GDM1 (cell line): ENCODE measurements at places on chromosomes 4 and X.

GRCh38 chr4:156377036-156377710 is 423.5 kb upstream of the CTSO start:
- no peak for DNase-seq

- no peak for DNase-seq
These were observed 87.6 kb upstream of the EXOC1L start for GRCh38 chr4:55731959-55732358.

- DNase-seq, result no peak
These were observed 71.1 kb upstream of the KCNIP4 start for GRCh38 chr4:22019676-22020075.

GRCh38 chrX:122770581-122770980 is 413.5 kb upstream of the GRIA3 start:
- no peak for DNase-seq

- DNase-seq, result no peak
These were observed 35.4 kb upstream of the UGT2A3 start for GRCh38 chr4:68987007-68987406.

DNA sequence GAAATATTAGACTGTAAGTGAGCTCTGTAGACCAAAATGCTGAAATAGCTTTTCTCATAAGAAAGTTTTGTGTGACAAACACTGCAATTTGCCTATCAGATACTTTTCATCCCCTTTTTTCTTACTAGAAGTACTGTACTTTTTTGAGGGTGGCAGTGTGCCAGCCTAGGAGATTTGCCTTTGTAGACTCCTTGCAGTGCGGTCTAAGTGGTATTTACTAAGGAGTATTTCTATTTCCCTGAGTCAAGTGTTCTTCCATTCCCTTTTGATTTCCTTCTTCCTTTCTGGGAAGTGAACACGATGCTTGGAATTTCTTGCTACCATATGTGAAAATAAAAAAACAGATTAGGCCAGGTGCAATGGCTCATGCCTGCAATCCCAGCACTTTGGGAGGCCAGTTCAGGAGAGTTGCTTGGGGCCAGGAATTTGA is 34.6 kb downstream of the PDLIM5 start:
- no peak for DNase-seq

GRCh38 chr4:6548201-6548881 is 26.6 kb upstream of the MAN2B2 start:
- DNase-seq, result no peak

DNA sequence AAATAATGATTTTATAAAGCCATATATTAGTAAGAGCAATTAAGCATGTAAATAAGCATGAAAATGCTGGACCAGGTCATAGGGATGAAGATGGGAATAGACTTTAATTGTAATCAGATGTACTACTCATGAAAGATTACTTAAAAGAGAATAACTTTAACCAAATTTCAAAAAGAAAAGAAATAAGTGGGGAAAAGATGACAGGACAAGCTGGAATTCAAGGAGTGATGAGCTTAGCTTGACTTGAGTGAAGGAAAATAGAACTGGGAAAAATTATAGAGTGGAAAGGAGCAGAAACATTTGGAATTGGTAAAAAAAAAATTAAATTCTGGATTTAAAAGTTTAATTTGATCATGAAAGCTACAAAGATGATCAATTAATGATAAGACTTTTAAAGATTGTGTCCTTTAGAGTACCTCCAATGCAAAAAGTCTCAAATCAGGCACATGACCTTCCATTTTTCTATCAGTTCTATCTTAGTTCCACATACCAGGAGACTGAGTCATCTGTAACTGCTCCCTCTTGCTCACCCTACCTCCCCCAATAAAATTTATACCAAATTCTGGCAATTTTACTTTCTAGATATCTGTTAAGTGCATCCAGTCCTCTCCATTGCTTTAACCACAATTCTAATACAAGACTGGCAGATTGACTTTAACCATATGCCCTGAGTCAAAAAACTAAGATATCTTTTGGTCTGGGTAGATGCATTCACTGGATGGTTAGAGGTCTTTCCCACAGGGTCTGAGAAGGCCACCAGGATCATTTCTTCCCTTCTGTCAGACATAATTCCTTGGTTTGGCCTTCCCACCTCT is 56.4 kb upstream of the SLIT2 start:
- no peak for DNase-seq

GRCh38 chr4:67549123-67549522 is 3.8 kb upstream of the CENPC start:
- DNase-seq, result peak; percentile 17

- DNase-seq, result no peak
These were observed 102.7 kb downstream of the CHRNA9 start for GRCh38 chr4:40437741-40438383.

- no peak for DNase-seq
These were observed 1.7 kb upstream of the ART3 start for GRCh38 chr4:76072760-76073159.

GRCh38 chrX:48829016-48829735 is 2.9 kb downstream of the ERAS start:
- DNase-seq, result no peak

- DNase-seq, result no peak
These were observed 742.3 kb upstream of the POU3F4 start for GRCh38 chrX:82765811-82766210.

DNA sequence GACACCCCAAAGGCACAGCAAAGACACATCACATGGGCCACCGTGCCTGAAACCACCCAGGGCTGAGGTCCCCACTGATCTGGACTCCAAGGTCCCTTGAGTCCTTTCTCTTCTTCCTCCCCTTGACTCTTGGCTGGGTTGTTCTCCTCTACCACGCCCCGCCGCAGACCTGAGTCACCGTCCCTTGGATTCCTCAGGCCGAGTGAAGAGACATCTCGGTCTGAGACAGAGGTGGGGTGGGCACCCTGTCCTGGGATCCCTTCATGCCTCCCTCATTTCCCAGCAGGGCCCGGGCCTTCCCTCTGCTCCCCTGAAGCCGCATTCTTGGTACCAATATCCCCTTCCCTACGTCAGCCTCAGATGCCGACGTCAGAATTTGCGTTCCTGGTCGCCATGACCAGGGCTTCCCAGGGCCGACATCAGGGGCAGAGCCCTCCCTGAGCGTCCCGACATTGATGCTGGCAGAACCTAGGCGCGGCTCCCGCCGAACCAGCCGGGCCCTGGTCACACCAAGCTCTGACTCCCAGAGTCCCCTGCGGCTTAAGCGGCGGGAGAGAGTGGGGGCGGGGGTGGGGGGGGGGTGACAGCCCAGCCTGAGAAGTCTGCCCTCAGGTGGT is 498 bp downstream of the MAGEA10 start:
- DNase-seq, result no peak

GRCh38 chr4:100582146-100582545 is 64.3 kb upstream of the EMCN start:
- no peak for DNase-seq

- DNase-seq, result no peak
These were observed 741 bp downstream of the SPATA18 start for GRCh38 chr4:52051615-52052474.

GRCh38 chr4:56701644-56702043 is 20.5 kb upstream of the HOPX start:
- DNase-seq, result no peak

DNA sequence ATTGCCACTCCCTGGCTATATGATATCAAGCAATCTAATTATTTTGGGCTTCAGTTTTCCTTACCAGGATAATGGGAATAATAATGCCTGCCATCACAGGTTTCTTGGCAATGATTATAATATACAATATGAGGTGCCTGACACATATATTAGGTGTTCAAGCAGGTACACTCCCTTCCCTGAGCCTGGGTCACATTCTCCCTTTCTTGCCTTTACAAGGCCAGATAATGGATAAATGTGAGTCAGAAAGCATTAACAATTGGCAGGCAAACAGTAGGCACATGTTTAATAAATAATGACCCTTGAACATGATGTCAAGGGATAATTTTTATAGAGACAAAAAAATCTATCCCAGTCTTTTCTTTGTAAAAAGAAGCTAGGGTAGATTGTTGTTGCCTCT is 17.2 kb downstream of the NDP start:
- DNase-seq, result no peak

- no peak for DNase-seq
These were observed 134.6 kb downstream of the HMX1 start for GRCh38 chr4:8737075-8737474.

GRCh38 chrX:38112566-38112965 is 106.2 kb downstream of the SYTL5 start:
- no peak for DNase-seq

- no peak for DNase-seq
These were observed 215.9 kb upstream of the GIMD1 start for GRCh38 chr4:106584337-106584989.

DNA sequence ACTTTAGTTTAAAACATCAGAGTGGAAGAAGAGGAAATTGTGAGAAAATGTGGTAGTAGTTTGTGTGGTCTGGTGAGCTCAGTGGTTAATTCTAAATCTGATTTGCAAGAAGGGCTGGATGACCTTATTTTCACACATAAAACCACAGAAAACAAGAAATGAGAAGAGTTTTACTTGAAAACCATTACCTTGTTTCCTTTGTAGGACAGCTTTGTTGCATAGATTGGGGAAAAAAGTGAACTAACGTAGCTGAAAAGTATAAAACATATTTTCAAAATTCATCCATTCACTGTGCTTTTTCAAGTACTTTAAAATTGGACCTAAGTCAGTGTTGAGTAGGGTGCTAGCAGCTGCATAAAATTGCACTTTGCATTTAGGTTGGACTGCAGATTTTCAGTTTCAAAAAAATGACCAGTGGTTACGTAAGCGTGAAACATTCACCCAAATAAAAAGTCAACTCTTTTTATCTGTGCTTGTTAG is 211.3 kb downstream of the ARHGAP10 start:
- DNase-seq, result no peak

GRCh38 chr4:14877246-14878225 is 124.7 kb upstream of the CPEB2 start:
- DNase-seq, result peak; percentile 87

DNA sequence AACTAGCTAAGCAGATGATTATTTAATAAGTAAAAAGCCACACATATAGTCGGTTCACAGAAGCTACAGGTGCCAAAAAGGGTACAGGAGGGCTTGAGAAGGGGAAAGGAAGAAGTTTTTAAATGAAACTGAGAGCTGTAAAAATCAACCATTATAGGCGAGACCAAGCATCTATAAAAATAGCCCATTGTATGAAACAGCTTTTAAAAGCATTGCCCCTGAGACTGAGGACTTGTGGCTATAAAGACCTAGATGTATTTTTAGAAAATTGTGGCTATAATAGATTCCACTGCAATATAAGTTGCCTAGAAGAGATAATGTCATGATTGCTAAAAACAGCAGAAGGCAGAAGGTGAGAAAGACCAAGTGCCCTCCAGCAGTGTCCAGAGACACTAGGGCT is 15.0 kb upstream of the TTC29 start:
- DNase-seq, result no peak

DNA sequence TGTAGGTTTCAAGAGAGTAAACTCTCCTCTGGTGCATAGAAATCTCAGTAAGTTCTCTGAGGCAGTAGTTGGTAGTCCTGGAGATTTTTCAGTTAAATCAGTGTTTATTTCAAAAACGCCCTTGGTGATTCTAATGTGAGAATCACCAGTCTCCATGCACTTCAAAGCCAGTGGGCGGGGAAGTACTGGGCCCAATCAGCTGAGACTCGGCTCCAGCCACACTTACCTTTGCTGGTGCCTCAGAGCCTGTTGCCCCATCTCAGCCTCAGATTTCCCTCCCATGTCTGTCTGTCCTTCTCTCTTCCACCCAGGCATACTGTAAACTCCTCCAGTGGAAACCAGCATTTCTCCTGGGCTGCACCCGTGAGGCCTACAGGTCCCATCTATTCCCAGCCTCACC is 7.4 kb upstream of the MGST2 start:
- no peak for DNase-seq

- peak; percentile 17 for DNase-seq
These were observed 919.6 kb upstream of the DIAPH2 start for GRCh38 chrX:95764972-95765451.

DNA sequence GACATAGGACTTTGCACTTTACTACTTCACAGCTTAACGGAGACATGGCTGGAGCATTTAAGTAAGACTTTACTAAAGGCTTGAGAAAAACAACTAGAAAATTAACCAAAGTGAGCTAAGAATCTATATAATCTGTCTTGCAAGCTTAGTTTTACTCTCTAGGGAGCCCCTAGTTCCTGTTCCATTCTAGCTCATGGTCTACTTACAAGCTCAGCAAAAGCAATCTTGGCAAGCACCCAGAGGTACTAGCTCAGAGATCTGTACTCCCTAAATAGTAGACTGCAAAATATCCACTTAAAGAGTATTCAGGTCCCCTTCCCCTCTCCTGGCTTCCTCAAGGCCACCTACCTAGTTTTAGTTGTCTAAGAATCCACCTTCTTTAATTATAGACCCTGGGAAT is 469.0 kb downstream of the IDS start:
- no peak for DNase-seq

DNA sequence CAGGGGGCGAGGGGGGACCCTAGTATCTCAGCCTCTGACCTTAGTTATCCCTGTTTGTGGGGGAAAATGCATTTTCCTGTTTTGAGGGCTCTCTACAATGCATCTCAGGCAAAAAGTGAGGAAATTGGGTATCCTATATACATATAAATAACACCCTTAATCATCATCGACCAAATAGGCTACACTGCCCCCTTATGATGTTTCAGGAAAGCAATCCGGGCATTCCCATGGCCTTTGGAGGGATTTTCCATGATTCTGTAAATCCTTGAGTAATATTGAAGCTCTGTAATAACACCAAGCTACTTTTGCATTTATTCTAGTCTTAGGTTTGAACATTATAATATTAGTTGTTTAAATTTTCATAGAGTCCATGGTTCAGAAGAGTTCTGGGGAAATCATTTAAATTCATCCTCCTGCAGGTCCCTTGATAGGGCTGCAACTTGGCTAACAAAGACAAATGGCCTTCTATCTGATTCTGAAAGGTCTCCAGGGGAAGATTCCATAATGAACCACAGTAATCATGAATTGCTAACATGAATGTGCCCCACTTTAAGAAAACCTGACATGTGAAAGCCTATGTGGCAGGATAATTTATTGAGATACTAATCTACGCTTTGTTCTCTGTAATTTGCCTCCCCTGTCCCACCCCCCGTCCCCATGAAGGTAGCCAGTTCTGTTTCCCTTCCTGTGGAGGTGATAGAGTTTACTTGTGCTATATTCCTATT is 91.5 kb upstream of the SCOC start:
- DNase-seq, result no peak

DNA sequence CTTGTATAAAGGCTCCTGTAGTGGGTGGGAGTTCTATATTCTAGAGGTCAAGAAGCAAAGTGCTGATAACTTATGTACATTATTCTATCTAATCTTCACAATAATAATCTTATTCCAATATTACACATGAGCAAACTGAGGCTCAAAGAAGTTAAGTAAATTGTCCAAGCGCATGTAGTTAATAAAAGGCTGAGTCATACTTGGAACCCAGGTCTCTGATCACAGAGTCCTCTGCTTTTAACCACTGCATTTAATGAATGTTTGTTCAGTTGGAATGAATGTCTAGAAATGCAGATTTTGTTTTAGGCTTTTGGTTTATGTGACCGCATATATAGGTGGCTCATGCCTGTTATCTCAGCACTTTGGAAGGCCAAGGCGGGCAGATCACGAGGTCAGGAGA is 88.4 kb upstream of the PAQR3 start:
- DNase-seq, result no peak
